ENCODE measurements at places on chromosomes 2 and 18.

DNA sequence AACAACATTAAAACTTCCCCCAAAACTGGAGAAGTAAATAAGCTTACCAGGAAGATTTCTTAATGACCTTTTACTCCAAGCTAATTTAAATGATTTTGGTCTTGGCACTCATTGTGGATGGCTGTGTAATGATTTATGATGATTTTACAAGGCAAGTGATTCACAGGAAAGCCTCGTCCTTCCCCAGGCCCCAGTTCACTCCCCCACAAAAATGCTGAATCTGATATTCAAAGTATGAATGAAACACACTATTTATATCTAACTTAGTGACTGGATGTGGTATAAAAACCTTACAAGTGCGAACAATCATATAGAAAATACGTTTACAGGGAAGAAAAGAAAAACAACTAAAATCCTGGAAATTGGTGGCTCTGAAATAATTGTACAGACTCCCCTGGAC lies 49.8 kb downstream of the ZNF516 start:
- DNase-seq, result no peak

DNA sequence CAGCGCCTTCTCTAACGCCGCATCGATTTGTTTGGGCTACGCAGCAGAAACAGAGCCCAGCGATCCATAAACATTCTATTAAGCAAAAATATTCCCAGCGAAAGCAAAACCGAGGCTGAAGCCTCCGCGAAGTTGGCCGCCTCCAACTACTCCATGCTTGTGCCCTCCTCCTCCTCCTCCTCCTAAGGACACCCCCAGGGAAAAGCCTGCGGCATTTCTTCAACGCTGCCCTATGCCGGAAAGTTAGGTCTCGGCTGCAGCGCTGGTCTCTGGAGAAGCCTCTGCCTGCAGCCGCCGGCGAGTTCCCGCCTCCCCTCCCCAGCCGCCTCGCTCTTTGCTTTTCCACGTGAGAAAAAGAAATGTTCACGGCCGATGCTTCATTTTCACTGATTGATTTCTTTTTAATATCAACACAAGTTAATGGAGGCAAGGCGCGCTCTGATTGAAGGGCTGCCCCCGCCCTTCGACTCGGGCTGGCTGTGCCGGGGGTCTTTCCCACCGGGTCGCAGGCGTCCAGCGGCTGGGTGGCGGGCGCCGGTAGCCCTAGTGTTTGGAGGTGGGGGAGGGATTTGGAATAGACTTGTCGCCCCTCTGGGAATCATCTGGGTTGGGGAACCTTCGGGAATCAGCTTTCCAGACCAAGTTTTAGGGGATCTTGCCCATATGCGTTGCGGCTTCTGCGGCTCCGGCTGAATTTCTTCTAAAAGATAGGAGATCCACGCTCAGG lies 3.9 kb downstream of the NRP2 start:
- DNase-seq, result no peak

- peak; percentile 61 for DNase-seq
These were observed 118.0 kb upstream of the MSTN start for GRCh38 chr2:190180313-190181122.

DNA sequence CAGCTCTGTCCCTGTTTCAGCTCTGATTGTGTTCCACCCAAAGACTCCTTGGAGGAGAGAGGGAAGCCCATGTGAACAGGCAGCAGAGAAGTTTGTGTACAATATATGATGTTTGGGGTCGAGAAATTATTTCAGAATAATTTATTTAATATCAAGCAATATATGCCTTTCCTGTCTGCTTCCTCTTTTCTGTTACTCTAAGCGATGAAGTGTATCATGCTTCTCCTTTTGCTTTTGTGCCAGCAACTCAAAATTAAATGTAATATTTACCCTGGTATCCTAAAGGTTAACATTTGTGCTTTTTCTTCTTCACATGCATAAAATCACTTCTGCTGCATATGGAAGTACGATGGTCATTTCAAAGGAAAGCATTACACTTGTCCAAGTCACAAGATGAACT lies 2.4 kb upstream of the NTSR2 start:
- no peak for DNase-seq

- no peak for DNase-seq
These were observed 34.9 kb downstream of the DNMT3A start for GRCh38 chr2:25306777-25307368.

GRCh38 chr2:118988706-118989105 lies 46.7 kb downstream of the MARCO start:
- no peak for DNase-seq

- DNase-seq, result no peak
These were observed 73.1 kb downstream of the TLK1 start for GRCh38 chr2:171087547-171087946.

GRCh38 chr18:21298351-21298750 lies 56.3 kb downstream of the GREB1L start:
- DNase-seq, result no peak

All from NCI-H1930 (cell line).